ENCODE measurements at places on chromosomes 11 and 22.

DNA sequence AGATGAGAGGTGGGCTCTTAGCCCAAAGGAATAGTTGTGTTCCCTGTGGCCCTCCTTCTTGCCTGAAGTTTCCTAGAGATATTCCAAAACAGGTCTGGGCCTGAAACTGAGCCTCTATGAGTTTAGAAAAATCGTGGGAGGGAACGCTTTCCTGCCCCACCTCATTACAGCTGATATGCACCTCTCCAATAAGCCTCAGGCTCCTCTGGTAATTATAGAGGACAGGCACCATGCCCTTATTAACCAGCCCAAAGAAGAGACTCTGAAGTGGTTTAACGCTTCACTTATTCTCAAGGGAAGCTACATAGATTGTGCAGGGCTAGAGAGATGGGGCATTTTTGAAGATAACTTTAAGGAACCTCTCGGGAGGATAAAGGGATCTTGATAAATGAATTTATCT lies 3.4 kb upstream of the MPZL2 start:
- no peak for DNase-seq

GRCh38 chr22:17695986-17696385 lies 57.4 kb downstream of the BCL2L13 start:
- no peak for DNase-seq

DNA sequence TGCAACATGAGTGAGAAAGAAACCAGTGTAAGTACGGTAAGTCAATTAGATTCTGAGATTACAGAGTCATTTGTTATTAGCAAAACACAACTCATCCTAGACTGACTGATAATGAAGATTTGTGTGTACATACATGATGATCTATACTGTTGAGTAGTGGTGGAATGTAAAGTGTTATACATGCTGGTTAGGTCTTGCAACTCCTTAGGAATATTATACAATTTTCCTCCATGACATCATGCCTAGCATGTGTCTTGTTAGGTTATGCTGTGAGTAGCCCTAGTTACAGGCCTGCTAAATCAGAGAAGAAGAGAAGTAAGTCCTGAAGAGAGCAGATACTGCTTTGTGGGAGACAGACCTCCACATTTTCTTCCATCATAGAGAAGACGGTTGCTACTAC lies 880.6 kb downstream of the LUZP2 start:
- no peak for DNase-seq

DNA sequence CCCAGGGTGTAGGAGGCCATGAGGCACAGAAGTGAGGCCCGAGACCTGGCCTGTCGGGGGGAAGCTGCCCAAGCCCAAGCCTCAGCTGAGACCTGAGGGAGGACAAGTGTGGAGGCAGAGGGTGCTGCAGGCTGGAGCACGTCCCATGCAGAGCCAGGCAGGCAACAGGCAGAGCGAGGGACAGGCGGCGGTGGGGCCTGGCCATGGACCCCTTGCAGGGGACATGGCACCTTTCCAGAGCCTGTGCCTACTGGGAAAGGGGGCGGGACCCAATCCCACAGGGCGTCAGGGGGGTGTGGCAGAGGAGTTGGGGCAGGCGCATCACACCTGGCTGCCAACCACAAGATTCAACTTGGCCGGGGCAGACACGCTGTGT lies 4.3 kb downstream of the TNNI2 start:
- no peak for DNase-seq

- DNase-seq = no peak
Measured at GRCh38 chr11:90223248-90223585, 368 bp upstream of the CHORDC1 start.

DNA sequence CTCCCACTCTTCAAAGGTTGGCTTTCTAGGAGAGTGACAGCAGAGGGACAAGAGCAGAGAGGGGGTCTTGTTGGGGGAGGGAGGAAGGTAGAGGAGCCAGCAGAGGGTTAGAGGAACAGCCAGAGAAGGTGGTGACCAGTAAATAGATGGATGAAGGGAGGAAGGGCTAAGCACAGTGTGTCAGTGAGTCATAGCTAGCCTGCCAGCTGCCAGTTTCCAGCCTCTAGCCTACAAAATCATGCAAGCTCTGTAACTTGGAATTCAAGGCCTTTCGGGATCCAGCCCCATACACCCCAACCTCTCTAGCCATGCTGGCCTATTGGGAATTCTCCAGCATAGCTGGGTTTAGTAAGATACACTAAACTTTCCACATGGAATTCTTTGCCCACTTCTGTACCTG lies 147.4 kb upstream of the TEAD1 start:
- no peak for DNase-seq
